Astrocyte of the cerebellum (primary cell): ENCODE measurements at places on chromosomes 3 and 15.

GRCh38 chr3:153397794-153398193 lies 235.8 kb downstream of the RAP2B start:
- DNase-seq, result no peak

DNA sequence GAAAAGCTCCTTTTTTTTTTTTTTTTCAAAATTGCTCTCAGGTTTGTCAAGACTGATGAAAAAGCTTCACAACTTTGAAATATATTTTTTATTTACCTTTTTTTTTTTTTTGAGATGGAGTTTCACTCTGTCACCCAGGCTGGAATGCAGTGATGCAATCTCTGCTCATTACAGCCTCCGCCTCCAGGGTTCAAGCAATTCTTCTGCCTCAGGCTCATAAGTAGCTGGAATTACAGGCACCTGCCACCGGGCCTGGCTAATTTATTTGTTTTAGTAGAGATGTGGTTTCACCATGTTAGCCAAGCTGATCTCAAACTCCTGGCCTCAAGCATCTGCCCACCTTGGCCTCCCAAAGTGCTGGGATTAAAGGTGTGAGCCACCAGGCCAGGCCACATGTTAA lies 1515.0 kb downstream of the OTOL1 start:
- DNase-seq, result no peak

- no peak for DNase-seq
Measured at GRCh38 chr15:35669432-35670045, 123.6 kb upstream of the DPH6 start.

- DNase-seq, result peak; percentile 36
Measured at GRCh38 chr15:60326824-60327654, 70.7 kb downstream of the ANXA2 start.

DNA sequence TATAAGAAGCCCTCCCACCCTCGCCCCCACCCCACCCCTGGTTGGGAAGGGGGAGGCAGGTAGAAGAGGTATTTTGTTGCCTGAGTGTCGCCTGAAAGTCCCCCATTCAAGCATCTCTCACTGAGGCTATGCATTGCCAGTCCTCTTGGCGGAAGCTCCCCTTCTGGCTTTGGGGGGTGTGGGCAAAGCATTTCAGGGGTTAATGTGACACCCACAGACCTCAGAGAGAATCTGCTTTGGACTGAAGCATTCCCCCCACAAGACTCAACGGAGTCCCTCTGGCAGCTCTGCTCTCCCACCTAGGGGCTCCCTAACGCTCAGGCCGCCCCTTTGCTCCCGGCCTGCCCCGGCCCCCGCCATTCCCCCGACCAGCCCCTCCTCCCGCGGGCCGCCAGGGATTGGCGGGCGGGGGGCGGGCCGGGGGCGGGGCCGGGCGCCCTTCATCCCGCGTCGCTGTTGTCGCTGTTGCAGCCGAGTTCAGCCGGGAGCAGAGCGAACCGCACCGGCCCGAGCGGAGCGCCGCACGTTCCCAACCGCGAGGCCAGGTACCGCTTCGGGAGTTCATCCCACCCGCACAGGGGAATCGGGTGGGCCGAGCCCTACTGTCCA lies at the start of gene SLC38A3:
Gene SLC38A3 (plus strand): TSS at position 468 of the 609 bp plus-strand sequence. CDS start 8,929 bp downstream, outside the sequence.
- no peak for DNase-seq

- no peak for DNase-seq
Measured at GRCh38 chr15:97972366-97972765, 11.9 kb downstream of the ARRDC4 start.

GRCh38 chr3:53103397-53104296 lies 26.6 kb downstream of the RFT1 start:
- no peak for DNase-seq

- no peak for DNase-seq
Measured at GRCh38 chr3:99978221-99978620, 136.1 kb downstream of the FILIP1L start.

DNA sequence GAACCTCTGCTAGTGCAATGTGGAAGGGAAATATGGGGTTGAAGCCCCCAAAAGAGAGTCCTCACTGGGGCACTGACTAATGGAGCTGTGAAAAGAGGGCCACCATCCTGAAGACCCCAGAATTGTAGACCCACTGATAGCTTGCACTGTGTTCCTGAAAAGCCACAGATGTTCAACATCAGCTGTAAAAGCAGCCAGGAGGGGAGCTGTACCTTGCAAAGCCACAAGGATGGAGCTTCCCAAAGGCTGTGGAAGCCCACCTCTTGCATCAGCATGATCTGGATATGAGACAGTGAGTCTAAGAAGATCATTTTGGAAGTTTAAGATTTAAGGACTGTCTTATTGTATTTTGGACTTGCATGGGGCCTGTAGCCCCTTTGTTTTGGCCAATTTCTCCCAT lies 125.8 kb upstream of the TGFBR2 start:
- no peak for DNase-seq

GRCh38 chr15:76823890-76824289 lies 81.2 kb downstream of the SCAPER start:
- no peak for DNase-seq

GRCh38 chr3:152304160-152304559 lies 35.4 kb downstream of the MBNL1 start:
- no peak for DNase-seq

DNA sequence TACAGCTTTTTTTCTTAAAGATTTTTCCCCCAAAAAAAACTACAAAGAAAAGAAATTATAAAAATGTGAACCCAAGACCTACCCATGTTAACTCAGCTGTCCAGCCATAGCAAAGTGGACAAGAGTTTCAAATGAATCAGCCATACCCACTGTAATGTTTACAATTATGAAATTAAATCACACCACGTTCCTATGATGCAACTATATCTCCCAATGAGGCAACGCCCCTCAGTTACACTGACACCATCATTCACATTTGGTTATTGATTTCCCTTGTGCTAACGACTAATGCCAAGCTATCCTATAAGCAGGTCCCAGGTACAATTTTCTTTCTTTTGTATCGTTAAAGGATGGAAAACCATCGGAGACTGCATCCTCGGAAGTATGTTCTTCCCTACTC lies 115.1 kb upstream of the ICE2 start:
- DNase-seq, result no peak
